ENCODE measurements at places on chromosomes 5 and 9. TPM values are rescaled to one million over a fixed set of nuclear protein-coding genes. Genes with fewer than 3 reads are reported as not detected.

CDH12 gene
- not detected for total RNA-seq

DBH gene
- total RNA-seq = not detected

CERT1 gene
- total RNA-seq = 16.7 TPM

GABRA1 gene
- not detected for total RNA-seq

GRCh38 chr5:72767289-72768010 is 49.0 kb upstream of the TNPO1 start:
- no peak for DNase-seq

- no peak for DNase-seq
Measured at GRCh38 chr5:97888439-97888838, 705.4 kb upstream of the RIOK2 start.

GRCh38 chr5:91146230-91146629 is 236.9 kb downstream of the ARRDC3 start:
- DNase-seq = no peak

DNA sequence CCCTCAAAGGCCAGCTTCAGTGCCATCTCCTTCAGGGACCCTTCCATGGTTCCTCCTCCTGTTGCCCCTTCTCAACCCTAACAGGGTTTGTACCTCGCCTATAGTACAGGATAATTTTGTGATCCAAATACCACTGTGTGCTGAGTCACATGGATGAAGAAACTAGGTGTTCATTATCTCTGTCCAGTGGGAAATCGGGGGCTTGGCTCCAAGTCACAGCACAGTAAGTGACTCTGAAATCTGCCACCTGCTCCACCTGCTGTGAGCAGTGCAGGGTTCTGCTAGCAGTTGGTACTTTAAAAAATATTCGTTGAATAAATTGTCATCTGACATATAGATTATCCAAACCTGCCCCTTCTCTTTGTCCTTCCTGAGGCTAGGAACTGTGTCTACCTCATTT is 123.2 kb upstream of the OTULINL start:
- no peak for DNase-seq
